Stimulated activated CD8-positive, alpha-beta memory T cell treated with anti-CD3 and anti-CD28 coated beads, Interleukin-4, amount 100 ng/mL, for 4 hours (primary cell): ENCODE measurements at places on chromosomes 6 and 20.

GRCh38 chr6:54654381-54654780, 192.2 kb upstream of the FAM83B start:
- no peak for DNase-seq

- no peak for DNase-seq
These were observed 23.5 kb downstream of the PLEKHG1 start for GRCh38 chr6:150622941-150623874.

GRCh38 chr6:56724455-56724854, 81.8 kb upstream of the DST start:
- DNase-seq = no peak

DNA sequence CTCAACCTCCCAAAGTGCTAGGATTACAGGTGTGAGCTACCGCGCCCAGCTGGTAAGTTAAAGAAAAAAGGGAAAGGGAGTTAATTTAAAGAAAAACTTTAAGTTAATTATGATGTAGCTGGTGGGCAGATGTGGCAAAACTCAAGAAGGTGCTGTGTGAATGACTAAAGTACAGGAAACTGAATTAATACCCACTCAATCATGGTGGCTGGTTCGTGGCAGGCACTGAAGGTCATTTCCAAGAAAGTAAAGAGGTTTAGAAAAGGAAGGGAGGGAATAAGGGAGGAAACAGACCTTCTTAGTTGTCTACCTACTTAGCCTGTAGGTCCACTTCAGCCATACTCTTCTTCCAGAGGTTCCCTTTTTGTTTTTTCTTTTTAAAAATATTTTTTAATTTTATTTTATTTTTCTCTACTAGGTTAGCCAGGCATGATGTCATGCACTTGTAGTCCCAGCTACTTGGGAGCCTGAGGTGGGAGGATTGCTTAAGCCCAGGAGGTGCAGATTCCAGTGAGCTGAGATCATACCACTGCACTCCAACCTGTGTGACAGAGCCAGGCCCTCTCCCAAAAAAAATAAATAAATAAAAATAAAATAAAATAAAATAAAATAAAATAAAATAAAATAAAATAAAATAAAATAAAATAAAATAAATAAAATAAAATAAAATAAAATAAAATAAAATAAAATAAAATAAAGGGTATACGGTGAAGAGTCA, 11.9 kb upstream of the TGM3 start:
- DNase-seq = no peak

- no peak for DNase-seq
These were observed 107.8 kb downstream of the DST start for GRCh38 chr6:56534680-56535419.

DNA sequence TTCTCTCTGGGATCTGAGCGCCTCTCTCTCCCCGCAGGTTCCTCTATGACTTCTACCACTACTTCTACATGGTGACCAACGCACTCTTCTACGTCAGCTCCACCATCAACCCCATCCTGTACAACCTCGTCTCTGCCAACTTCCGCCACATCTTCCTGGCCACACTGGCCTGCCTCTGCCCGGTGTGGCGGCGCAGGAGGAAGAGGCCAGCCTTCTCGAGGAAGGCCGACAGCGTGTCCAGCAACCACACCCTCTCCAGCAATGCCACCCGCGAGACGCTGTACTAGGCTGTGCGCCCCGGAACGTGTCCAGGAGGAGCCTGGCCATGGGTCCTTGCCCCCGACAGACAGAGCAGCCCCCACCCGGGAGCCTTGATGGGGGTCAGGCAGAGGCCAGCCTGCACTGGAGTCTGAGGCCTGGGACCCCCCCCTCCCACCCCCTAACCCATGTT, 36.3 kb upstream of the MRGBP start:
- no peak for DNase-seq

GRCh38 chr6:117345292-117345610, 79.9 kb downstream of the VGLL2 start:
- no peak for DNase-seq

GRCh38 chr6:142705054-142705453, 239.9 kb downstream of the HIVEP2 start:
- DNase-seq = no peak

DNA sequence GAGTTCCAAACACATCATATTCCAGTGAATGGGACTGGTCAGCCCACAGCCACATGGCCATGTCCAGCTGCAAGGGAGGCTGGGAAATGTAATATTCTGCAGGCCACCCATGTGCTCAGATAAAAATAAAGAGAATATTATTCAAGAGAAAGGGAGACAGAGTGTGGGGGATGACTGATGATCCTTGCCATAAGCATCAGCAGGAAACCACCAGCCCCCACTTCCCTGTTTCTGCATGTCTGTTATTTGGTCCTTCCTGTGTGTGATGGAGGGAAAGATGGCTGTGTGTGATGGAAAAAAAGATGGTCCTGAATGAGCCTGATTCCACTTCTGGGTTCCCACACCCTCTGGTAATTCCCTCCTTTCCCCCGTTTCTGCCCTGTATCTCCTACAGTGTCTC, 13.1 kb upstream of the RSPO4 start:
- no peak for DNase-seq

- no peak for DNase-seq
These were observed 497.0 kb downstream of the BTBD3 start for GRCh38 chr20:12414446-12415274.

- DNase-seq = no peak
These were observed 96.6 kb upstream of the POPDC3 start for GRCh38 chr6:105276374-105276773.
